Cerebellar cortex (tissue), 1 donor: ENCODE measurements at places on chromosomes 5 and 9.

GRCh38 chr9:4592886-4593285 lies 69.2 kb upstream of the PLPP6 start:
- no peak for DNase-seq

- no peak for DNase-seq
These were observed 13.7 kb downstream of the DOCK2 start for GRCh38 chr5:169650701-169651331.

- no peak for DNase-seq
These were observed 42.4 kb downstream of the OSTF1 start for GRCh38 chr9:75130621-75131230.

- no peak for DNase-seq
These were observed 5.6 kb downstream of the PTCD2 start for GRCh38 chr5:72325566-72326305.

DNA sequence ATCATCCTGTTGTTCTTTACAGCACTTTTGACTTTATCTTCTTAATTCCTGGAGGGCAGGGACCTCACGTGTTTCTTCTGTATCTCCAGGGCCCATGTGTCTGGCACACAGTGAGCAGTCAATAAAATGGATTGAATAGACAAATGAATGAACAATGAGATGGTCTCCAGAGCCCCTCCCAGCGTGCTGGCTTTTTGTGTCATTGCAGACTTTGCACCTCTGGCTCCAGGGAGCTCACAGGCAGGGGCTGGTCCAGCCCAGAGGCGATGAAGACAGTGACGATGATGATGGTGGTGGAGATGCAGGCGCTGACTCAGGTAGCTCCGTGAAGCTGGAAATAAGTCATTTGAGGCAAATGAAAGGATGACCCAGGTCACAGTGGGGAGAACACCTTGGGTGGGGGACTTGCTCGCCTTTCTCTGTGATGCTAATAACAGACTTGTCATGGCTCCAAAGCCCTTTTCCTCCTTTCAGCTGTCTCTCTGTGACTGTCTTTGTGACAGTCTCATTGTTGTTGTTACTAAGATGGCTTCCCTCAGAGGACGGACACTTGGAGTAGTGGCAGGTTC lies 30.4 kb upstream of the FABP6 start:
- no peak for DNase-seq

DNA sequence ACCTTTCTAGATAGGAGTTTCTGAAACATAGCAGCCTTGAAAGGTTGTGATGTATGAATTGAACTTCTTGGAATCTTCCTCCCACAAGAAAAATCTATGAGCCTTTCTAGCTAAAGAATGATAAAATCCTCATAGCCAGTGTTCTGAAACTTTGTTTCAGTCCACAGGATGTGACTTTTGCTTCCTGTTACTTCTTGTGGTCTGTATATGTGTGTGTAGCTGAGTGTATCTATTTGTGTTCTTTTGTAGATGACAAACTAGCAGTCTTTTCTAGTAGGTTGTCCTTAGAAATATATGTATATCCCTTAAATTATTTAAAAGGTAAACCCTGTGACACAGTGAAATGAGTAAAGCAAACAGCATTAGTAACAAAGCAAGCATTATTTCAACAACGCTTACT lies 188.8 kb downstream of the MRPS30 start:
- DNase-seq: no peak

GRCh38 chr5:35066260-35066795 lies 18.6 kb upstream of the AGXT2 start:
- DNase-seq: no peak

- DNase-seq: no peak
These were observed 384 bp upstream of the MRPS2 start for GRCh38 chr9:135500071-135500524.

DNA sequence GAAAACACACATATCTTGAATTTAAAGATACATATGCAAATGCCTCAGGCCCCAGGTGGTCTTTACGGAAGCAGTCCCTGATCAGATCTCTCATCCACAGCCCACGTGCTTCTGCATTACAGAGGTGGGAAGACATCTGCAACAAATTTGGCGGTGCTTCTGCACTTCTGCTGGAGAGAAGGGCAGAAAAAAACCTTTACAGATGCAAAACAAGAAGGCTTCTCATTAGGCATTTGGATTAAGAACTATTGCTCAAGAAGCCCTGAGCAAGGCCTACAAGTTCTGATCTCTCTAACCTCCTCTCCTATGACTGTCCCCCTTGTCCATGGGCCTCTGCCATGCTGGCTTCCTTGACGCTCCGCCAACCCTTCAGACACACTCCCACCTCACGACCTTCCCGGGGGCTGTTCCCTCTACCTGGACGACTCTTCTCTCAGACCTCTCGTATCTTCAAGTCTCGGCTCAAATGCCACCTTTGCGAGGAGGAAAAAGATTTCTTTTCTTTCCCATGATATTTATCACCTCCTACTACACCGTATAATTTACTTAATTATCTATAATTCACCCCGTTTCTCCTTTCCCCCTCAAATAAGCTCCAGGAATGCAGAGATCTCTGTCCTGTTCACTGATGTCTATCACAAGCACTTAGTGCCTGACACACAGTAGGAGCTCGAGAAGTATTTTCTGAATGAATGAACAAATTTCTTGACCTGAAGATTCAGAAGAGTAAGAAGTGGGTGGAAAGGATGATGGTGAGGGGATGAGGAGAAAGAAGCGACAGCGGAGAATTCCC lies 1.1 kb downstream of the MTMR12 start:
- DNase-seq: no peak

GRCh38 chr5:155103146-155103545 lies 89.6 kb downstream of the KIF4B start:
- DNase-seq: no peak

GRCh38 chr9:136093995-136094881 lies 851 bp downstream of the NACC2 start:
- peak; percentile 50 for DNase-seq

GRCh38 chr5:172878933-172879752 lies 45.1 kb downstream of the ERGIC1 start:
- peak; percentile 33 for DNase-seq
